ENCODE measurements at places on chromosomes 3 and 15.

GRCh38 chr3:69428657-69429255, 42.9 kb upstream of the FRMD4B start:
- DNase-seq, result no peak

DNA sequence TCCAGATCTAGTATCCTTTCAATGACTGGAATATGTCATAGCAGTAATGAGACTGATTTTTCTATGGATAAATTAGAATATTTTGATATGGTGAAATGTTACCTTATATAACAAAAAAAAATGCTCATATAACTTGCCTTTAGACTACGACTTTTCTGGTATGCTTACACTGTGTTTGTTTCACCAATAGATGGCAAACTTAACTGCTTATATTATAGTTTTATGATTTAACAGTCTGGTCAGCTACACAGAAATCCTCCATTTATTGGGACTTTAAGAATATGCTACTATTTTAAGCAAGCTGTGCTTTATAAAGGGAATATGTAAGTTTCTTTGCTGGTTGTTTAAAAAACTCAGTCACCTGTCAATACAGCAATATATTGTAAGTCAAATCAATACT, 205.6 kb downstream of the VGLL3 start:
- no peak for DNase-seq

DNA sequence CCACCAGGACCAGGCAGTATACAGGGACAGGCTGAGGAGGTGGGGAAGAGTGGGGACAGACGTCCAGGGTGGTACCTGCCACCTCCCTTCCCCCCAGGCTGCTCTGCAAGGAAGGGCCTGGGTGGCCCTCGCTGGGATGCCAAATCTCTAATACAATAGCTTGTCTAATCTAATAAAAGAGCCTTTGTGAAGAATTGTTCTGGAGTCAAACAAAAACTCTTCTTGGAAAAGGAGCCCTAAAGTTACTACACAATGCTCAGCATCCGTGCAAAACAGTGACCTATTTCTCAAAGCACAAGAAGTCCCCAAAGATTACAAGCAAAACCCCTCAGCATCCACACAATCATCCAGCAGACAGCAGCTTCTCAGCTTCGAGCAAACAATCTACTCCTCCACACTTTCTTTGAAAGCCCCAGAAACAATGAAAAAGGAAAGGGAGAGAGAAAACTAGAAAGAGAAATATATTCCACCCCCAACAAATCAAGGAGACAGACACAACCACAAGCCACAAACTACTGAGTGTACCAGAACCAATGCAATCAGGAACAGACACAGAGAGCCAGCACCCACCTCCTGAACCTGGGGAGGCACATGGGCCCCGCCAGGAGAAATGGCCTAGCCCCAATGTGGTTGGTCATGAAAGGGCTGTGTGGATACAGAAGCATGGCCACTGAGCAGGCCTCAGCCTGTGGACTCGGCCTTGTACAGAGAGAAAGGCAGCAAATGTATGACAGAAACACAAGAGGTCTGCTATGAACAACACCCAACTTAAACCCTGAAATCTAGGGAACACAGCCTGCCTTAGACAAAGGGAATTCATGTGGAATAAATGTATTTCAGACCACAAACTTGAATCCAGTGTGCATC, 177.1 kb upstream of the CHRNA7 start:
- no peak for DNase-seq

DNA sequence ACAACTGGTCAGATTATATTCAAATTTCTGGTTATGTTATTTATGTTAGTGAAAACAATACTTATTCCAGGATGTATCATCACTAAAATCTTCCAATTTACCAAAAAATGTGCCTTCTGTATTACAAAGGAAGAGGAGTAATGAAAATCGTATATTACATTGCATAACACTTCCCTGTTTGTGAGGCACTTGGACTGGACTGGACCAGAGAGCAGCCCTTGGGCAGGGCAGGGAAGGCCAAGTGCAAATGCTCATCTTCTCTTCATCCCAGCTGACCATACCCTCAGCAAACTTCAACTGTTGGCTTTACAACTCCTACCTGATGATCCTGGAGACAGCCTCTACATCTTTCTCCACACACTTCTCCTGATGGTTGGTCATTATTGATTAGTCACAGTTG, 285.7 kb upstream of the MME start:
- no peak for DNase-seq

- DNase-seq, result no peak
Observed at GRCh38 chr15:39159833-39160232, 421.0 kb upstream of the THBS1 start.

- DNase-seq, result no peak
Observed at GRCh38 chr3:146928421-146929059, 323.4 kb upstream of the PLSCR5 start.

DNA sequence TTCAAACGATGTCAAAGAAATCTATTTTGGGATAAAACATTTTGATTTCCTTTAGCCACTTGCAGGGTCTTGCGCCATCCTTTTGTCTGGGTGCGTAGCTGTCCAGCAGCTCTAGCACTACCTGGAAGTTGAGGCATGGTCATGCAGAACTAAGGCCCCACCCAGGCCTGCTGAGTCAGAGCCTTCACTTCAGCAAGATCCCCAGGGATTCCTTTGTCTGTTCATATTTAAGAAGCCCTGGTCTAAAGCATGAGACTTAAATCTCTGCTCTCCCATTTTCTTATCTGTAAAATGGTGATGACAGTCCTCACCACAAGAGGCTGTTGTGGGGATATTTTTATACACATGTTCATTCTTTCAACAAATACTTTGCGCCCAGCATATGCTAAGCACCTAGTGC, 99.0 kb upstream of the CTDSPL start:
- DNase-seq, result no peak

GRCh38 chr15:39018966-39019365, 454.4 kb upstream of the RASGRP1 start:
- no peak for DNase-seq

- DNase-seq, result no peak
Observed at GRCh38 chr3:166445865-166446264, 608.6 kb upstream of the BCHE start.

DNA sequence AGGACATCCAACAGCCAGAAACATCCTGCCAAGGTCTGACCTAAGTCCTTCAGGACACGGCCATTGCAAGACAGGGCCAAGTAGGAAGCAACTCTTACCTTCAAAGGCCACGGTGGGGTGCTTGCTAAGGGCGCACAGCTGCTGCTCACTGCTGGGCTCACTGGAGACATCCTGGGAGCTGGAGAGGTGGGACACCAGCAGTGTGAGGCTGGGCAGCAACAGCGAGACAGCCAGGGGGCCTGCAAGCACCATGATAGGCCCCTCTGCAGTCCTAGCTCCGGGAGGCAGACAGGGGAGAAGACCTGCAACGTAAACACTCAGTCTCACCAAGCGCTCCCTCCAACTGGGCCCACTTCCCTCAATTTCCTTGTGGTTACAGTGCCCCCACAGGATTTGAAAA, 79.2 kb downstream of the SEMA5B start:
- no peak for DNase-seq

- DNase-seq, result no peak
Observed at GRCh38 chr3:135157045-135157740, 362.1 kb downstream of the EPHB1 start.

DNA sequence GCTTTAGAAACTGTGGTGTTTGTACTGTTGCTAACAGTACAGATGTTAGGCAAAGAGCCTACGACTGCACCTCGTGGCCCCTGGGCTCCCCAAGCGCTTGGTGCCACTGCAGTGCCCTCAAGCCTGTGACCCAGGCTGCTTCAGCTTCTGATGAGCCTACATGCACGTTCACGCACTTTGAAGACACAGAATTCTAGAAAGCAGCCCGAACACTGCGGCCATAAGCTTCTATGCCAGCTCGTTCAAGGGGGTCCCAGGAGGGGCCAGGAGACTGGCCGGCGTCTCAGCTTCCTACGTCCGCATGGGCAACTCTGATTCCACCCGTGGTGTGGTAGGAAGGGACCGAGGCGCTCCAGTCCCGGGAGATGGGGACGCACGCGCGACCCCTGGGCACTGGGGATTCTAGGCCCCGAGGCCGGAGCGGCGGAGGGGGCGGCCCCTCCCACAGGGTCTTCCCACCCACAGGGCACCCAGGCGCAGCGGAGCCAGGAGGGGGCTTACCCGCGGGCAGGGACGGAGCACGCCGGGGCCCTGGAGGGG, 653 bp downstream of the MYO5C start:
- no peak for DNase-seq

- no peak for DNase-seq
Observed at GRCh38 chr3:133747907-133748639, 1.9 kb downstream of the TF start.

DNA sequence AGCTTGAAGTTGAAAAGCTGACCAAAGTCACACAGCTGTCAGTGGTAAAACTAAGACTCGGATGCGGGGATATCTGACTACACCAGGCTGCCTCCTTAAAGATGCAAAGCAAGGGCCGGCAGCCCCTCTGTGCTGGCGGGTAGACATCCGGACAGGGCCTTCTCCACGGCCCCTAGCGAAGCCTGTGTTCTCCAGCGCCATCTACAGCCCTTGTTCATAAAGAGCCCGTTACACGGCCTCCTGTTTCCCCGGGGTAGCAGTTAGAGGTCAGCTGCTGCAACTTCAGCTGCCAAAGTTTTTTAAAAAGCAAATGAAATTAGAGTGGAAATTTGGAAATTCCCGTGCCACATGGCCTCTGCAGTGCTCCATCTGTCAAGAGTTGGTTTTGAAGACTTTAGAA, 383.0 kb downstream of the TBL1XR1 start:
- DNase-seq, result no peak

DNA sequence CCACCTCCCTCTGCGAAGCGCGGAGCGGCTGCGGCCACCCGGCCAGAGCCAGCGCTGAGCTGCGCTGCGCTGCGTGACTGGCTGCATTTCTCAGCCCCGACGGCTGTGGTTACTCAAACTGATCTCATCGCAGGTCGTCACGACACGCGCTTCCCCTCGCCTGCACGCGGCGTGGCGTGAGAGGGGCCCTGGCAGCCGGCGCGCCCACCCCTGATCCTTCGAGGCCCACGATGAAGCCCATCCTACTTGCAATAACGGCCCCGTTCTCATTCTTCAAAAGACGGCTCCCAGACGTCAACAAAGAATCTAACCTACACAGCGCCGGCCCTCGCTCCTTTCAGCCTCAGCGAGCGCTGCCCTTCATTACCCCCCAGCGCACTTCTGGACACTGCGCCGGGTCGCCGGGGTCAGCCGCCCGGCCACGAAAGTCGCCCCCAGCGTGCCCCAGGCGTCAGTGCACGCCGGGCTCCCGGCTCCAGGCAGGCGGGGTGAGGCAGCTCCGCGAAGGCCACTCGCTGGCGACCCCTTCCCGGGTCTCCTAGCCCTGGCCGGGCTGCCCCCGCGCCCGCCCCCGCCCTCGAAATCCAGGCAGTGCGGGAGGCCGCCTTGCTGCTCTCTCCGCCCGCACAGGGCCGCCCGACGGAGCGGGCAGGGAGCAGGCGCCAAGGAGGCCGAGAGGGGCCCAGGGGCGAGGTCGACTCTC, 9.9 kb upstream of the LEKR1 start:
- peak; percentile 72 for DNase-seq

DNA sequence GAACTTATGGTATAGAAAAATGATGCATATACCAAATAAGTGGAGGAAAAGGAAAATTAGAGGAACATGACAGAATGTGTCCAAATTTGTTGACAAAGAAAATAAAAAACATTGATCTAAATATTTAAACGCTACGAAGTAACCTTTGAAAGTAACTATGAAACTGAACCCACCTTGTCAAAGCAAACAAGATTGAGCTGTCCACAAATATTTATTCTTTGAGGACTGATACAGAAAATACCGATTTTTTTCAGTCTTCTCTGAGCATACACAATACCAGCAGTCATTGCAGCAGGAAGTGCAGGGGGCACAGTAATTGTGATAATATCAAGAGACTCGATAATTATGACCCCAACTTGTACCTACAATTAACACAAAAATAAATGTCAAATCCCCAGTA, 40.0 kb downstream of the ATP13A3 start:
- DNase-seq, result no peak

GRCh38 chr3:189108067-189108466, 63.7 kb upstream of the TPRG1 start:
- no peak for DNase-seq

- no peak for DNase-seq
Observed at GRCh38 chr3:46673151-46674030, 20.1 kb downstream of the ALS2CL start.

DNA sequence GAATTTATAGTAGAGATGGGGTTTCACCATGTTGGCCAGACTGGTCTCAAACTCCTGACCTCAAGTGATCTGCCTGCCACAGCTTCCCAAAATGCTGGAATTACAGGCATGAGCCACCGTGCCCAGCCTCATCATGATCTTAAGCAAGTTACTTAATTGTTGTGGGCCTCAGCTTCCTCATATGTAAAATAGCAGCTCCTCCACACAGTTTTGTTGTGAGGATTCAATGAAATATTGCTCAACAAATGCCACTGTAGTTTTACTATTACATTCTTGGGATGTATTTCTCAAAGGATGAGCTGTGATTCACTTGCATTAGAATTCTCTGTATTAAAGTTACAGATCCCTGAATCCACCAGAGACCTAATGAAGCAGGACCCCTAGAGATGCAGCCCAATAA, 168.8 kb downstream of the ADAMTS9 start:
- no peak for DNase-seq

DNA sequence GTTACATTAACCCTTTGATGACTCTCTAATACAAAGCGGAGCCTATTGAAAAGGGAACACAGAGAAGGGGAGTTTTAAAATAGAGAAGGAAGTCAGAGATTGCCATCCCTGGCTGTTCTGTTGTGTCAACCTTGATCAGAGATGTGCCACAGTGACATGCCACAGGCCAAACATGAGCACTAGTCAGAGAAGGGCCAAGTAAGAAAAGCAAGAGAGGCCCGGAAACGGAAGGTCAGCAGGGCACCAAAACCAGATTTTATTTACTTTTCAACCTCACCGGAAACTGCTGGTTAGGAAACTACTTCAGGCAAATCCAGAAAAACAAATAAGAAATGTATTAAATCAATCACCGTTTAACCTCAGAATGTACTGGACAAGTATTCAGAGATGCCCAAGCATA, 171.8 kb downstream of the ALCAM start:
- no peak for DNase-seq

GRCh38 chr3:187918081-187918644, 172.9 kb upstream of the BCL6 start:
- DNase-seq, result no peak

GRCh38 chr15:75542386-75542797, 36.7 kb downstream of the PTPN9 start:
- no peak for DNase-seq

DNA sequence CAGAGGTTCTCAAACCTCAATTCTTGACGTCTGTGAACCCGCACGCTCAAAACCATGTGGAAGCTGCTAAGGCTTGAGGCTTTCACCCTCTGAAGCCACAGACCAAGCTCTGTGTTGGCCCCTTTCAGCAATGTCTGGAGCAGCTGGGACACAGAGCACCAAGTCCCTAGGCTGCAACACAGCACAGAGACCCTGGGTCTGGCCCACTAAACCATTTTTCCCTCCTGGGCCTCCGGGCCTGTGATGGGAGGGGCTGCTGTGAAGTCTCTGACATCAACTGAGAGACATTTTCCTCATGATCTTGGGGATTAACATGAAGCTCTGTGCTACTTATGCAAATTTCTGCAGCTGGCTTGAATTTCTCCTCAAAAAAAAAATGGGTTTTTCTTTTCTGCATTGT, 21.3 kb upstream of the NEDD4 start:
- DNase-seq, result no peak
